Stimulated activated CD8-positive, alpha-beta memory T cell treated with anti-CD3 and anti-CD28 coated beads, Interleukin-7, amount 100 ng/mL, for 48 hours (primary cell): ENCODE measurements at places on chromosomes 2 and 18.
A peak's percentile ranks its signal among the peaks of the same experiment; 100 is the strongest.

GRCh38 chr2:216499641-216500218 lies 1.1 kb downstream of the RPL37A start:
- no peak for DNase-seq

DNA sequence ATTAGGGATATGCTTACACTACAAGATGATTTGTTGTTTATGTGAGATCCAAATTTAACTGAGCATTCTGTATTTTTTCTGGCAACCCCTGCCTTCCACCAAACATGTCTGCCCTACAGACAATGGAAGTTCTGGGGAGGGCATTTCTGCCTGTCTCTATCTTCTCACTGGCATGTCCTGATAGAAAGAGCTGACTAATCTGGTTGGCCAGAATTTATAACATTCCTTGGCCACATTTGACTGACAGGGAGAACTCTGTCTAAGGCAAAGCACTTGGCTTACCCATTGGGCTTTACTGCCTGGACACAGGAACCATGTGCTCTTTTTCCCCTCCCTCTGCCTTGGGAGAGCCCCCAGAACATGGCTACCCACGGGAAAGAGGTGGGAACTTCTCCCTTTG lies 70.6 kb upstream of the TMEM178A start:
- no peak for DNase-seq

DNA sequence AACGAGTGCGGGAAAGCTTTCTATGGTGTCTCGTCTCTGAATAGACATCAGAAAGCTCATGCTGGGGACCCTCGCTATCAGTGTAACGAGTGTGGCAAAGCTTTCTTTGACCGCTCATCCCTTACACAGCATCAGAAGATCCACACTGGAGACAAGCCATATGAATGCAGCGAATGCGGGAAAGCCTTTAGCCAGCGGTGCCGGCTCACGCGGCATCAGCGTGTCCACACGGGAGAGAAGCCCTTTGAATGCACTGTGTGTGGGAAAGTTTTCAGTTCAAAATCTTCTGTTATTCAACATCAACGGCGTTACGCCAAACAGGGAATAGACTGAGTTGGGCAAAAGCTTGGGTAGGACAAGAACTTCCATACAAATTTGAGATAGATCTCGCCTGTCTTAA lies 16.2 kb downstream of the ZNF2 start:
- no peak for DNase-seq

GRCh38 chr2:190094316-190094871 lies 31.9 kb upstream of the MSTN start:
- no peak for DNase-seq

GRCh38 chr2:226647621-226648518 lies 151.8 kb downstream of the IRS1 start:
- DNase-seq: no peak

DNA sequence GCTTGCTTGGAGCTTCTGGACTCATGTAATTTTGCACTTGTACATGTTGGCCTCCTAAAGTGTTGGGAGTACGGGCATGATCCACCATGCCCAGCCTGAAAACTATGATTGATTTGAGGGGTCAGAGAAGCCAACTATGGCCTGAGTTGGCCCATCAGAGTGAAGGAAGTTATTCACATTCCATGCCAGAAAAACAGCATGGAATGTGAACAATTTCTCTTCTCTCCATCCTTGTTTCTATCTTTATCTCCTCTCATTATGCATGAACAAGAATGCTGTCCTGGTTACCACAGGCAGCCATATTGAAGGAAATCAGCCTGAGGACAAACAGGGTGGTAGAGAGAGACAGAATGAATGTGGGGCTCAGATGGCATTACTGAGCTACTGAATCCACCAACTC lies 3.5 kb upstream of the CD226 start:
- DNase-seq: no peak

DNA sequence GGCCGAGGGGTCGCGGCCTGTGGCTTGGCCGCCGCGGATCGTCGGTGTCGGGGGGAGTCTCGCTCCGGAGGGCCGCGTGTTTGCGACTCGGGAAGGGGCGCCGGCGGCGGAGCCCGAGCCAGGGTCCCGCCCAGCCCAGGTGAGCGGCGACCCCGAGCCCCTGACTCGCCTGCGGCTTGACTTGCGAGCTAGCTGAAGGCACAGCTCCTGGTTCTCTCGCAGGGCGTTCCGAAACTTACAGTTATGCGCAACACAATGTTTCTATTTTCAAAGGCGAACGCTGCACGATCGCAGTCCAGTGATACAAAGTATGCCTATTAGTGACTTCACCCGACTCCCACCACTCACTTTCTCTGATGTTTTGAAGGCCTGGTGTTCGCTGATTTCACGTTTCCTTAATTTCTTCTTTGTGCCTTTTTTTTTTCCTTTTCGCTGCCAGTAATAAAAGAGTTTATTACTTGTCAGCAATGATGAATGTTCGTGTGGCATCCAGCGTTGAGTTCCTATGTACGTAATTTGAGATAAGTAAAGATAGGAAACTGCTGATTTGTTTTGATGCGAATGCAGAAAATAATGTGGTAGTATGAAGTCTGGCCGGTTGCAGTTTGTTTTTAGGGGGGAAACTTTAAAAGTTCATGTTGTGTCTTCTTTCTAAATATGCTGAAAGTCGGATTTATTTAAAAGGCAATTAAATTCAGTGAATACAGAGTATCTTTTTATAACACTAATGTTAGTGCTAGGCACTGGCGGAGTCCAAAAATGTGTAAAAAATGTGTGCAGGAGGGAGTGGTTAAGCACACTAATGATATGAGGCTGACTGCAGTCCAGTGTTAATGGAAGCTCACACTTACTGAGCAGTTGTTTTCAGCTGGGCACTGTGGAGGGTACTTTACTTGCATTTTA lies 706 bp downstream of the UBXN2A start:
- no peak for DNase-seq

- no peak for DNase-seq
These were observed 15.4 kb downstream of the RTP5 start for GRCh38 chr2:241884951-241885290.

DNA sequence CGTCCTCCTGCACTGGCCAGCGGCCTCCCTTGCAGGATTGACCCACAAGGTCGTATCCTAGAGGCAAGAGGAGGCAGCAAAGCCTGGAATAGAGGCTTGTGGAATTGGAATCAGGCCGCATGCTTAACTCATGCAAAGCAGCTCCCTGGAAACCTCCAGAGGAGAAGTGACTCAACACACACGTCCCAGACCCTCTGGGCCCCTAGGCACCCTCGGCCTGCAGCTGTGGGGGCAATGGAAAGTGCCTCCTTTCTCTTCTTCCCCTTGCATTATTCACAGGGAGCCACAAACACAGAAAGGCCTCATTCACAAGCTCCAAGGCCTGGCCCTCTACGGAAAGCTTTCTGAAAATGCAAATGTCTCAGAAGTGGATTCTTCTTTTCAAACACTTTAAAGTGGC lies 19.6 kb downstream of the SPATA3 start:
- DNase-seq: no peak

GRCh38 chr2:75290600-75291150 lies 91.4 kb upstream of the TACR1 start:
- DNase-seq: no peak

GRCh38 chr2:42924418-42924886 lies 132.1 kb upstream of the HAAO start:
- DNase-seq: no peak

- no peak for DNase-seq
These were observed 27.2 kb downstream of the STEAP3 start for GRCh38 chr2:119250718-119251290.

GRCh38 chr2:25697559-25698341 lies 24.4 kb upstream of the DTNB start:
- no peak for DNase-seq

DNA sequence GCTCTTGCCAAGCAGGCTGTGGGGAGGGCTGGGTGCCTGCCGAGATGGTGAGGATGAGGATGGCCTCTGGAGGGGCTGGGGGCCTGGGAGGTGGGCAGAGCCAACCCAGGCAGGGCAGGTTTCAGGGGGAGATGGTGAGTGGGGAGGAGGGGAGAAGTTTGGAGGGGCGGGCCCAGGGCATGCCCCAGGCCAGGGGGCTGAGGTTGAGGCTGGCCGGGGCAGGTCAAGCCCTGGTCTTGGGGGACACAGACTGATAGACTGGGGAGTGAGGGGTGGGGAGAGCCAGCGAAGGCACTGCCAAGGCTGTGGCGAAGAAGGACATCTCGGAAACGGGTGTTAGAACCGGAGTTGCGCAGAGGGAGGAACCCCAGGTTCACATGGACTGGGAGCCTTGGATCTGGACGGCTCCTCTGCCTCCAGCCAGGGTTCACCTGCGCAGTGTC lies 12.6 kb downstream of the CAPN10 start:
- no peak for DNase-seq

- no peak for DNase-seq
These were observed 124.9 kb downstream of the CSRNP3 start for GRCh38 chr2:165594231-165594934.

GRCh38 chr2:7437141-7437540 lies 519.9 kb downstream of the RNF144A start:
- no peak for DNase-seq

DNA sequence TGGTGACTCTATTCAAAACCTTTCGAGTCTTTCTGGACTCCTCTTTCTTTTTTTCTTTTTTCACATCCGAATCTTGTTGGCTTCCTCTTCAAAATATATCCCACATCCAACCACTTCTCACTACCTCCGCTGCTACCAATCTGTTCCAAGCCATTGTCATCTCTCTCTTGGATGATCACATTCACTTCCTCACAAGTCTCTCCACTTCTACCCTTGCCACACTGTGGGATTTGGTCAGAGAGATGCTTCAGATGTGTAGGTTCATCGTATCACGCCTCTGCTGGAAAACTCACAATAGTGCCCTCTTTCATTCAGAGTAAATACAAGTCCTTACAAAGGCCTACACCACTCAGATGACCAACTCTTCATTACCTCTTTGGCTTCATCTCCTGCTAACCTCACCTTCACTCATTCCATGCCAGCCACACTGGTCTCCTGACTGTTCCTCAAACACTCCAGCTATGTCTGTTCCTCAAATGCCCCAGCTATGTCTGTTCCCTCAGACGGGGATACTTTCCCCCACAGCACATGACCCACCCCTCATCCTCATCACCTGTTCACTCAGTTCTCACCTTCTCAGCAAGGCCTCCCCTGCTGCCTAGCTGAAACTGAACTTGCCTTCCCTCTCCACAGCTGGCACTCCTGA lies 67.2 kb upstream of the PELI1 start:
- DNase-seq: no peak

- DNase-seq: no peak
These were observed 292.5 kb downstream of the NDUFA10 start for GRCh38 chr2:239732666-239733010.

GRCh38 chr2:216257089-216257488 lies 115.2 kb downstream of the MARCHF4 start:
- no peak for DNase-seq

DNA sequence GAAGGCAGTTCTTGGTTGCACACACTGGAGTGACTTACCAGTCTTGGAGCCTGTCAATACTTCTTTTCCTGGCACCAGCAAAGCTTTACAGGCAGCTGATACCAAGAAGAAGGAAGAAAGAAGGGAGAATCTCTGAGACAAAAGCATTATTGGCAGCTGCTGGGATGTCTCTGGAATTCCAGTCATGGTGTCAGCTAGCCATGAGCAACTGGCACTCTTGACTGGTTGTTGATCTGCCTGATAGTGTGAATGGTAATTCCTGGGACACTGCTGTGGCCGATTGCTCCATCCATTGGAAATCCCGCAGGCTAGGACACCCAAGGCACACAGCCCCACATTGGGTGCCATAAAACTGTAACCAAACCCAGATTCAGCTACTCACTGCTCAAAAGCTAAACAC lies 17.8 kb upstream of the SPAG16 start:
- DNase-seq: no peak

- DNase-seq: no peak
These were observed 10.1 kb upstream of the RNU4ATAC start for GRCh38 chr2:121520641-121520994.

GRCh38 chr2:85415980-85416650 lies 2.4 kb upstream of the SH2D6 start:
- DNase-seq: no peak

DNA sequence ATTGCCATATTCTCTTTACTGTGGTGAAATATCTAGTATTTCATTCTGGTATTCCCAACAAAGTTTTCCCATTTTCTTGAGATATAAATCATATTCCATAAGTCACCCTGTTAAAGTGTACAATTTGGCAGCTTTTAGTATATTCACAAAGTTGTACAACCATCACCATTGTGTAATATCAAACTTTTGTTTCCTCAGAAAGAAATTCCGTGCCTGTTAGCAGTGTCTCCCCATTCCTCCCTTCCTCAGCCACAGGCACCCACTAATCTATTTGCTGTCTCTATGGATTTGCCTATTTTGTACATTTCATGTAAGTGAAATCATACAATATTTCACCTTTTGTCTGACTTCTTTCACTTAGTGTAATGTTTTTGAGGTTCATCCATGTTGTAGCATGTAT lies 19.7 kb downstream of the NCOA1 start:
- DNase-seq: no peak

- peak; percentile 68 for DNase-seq
These were observed 939 bp downstream of the DOCK10 start for GRCh38 chr2:225041207-225041850.

DNA sequence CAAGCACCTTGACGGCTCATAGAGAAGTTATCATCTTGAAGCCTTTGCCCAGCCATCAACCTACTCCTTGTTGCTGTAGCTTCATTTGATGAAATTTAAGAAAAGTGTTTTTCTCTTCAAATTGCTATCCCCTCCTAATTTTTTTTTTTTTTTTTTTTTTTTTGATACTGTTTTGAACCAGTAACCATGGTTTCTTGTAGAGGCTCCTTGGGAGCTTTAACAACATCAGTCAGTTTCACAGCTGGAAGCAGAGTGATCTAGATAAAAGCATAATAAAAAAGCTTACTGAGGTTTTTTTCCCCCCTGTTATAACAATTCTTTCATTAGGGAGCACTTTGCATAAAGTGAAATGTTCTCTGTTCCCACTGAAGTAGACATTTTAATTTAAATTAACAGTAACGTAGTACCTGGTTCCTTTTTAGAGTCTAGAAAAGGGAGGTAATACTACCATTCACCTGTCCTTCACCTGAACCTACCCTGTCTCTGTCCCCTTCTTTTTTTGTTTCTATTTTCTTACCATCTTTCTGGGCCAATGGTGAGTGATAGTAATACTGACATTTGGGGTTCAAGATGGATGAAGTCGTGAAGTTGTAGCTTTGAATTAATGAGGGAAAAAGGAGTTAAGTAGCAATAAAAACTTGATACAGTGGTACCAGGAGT lies 101.5 kb downstream of the NCOA1 start:
- DNase-seq: no peak

- DNase-seq: no peak
These were observed 700.6 kb upstream of the ZEB2 start for GRCh38 chr2:145220496-145220895.

DNA sequence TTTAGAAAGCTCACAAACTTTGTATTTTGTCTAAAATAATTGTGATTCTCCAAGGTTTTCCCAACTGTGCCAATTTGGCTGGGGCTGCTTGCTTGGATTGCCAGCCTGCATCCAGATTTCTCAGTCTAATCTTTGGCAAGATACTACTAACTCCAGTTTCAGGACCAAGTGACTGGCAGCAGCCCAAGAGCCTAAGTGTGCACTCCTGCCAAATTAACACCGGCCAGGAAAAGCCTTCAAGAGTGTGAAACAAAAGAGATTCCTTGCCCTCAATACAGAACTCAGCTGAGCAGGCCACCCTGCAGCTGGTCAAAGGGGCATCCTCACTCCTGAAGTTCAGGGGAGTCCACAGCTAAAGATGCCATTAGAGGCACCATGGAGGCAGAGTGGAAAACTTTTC lies 589.0 kb upstream of the ACVR2A start:
- DNase-seq: no peak

GRCh38 chr2:200834701-200835100 lies 23.0 kb downstream of the BZW1 start:
- no peak for DNase-seq

- no peak for DNase-seq
These were observed 40.4 kb upstream of the NFU1 start for GRCh38 chr2:69477627-69478026.
